Suppressor macrophage treated with lipopolysaccharide for 1 hour (primary cell): ENCODE measurements at places on chromosomes 7 and 10.

- DNase-seq = no peak
Observed at GRCh38 chr7:95297041-95297440, 27.3 kb downstream of the PON1 start.

- peak; percentile 66 for DNase-seq
Observed at GRCh38 chr10:21526860-21527597, 1.5 kb upstream of the SKIDA1 start.

DNA sequence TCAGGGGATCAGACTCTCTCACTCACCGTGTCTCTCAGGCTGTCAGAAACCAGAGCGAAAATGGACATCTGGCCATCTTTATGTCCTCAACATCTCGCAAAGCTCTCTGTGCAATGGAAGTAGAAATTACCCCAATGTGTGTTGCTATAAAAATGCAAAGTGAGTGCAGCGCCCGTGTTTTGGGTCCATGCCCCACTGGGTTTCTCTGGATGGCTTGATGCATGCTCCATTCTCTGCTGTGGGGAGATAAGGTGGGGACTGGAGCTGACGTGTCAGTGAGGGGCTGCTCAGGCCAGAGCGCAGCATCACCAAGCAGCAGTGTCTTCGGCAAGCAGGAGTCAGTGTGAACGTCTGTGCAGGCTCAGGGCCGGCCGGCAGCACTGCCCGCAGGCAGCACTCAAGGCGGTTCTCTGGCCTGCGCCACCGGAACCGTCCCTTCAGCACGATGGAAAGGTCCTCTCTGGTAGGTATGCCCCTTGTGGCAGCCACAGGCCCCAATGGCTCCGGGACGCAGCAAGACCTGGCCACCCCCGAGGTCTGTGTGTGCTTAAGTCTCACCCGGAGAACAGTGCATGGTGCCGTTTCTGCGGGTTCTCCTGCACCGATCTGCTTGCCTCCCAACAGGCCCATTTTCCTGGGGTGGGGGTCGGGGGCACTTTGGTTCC lies 30.2 kb downstream of the WDR86 start:
- DNase-seq = no peak

- DNase-seq = no peak
Observed at GRCh38 chr7:14275356-14275755, 285.9 kb upstream of the ETV1 start.

DNA sequence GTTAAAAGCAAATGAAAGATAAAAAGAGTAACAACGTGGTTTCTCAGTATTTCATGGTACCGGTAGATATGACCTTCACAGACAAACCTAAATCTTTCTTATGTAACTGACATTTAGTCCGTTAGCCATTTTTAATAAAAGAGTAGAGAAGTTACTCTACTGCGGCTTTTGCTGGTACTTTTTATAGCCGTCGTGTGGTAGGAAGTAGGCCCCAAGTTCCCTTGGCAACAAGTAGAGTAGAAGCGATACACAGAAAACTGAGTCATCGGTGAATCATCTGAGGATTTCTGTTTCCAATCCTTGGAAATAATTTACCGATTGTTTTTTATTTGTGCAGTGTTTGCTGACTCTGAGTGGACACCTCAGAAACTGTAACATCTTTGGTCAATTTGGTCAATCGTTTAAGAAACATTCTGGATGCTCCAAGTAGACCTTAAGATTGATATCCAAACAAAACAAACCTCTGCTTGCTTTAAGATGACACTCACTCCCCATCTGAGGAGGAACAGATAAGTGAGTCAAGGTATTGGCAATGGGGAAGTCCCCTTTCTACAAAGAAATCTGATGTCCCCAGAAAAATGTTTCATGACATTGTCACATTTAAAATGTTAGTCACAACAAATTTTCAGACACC lies 63.9 kb upstream of the AHR start:
- peak; percentile 97 for DNase-seq

GRCh38 chr10:49612513-49613164 lies 1.2 kb upstream of the CHAT start:
- DNase-seq = no peak

- DNase-seq = no peak
Observed at GRCh38 chr7:102214477-102215072, 72.1 kb upstream of the SH2B2 start.

- no peak for DNase-seq
Observed at GRCh38 chr10:71854031-71854430, 3.0 kb upstream of the PSAP start.

- DNase-seq = no peak
Observed at GRCh38 chr7:23863209-23863787, 153.3 kb downstream of the STK31 start.

DNA sequence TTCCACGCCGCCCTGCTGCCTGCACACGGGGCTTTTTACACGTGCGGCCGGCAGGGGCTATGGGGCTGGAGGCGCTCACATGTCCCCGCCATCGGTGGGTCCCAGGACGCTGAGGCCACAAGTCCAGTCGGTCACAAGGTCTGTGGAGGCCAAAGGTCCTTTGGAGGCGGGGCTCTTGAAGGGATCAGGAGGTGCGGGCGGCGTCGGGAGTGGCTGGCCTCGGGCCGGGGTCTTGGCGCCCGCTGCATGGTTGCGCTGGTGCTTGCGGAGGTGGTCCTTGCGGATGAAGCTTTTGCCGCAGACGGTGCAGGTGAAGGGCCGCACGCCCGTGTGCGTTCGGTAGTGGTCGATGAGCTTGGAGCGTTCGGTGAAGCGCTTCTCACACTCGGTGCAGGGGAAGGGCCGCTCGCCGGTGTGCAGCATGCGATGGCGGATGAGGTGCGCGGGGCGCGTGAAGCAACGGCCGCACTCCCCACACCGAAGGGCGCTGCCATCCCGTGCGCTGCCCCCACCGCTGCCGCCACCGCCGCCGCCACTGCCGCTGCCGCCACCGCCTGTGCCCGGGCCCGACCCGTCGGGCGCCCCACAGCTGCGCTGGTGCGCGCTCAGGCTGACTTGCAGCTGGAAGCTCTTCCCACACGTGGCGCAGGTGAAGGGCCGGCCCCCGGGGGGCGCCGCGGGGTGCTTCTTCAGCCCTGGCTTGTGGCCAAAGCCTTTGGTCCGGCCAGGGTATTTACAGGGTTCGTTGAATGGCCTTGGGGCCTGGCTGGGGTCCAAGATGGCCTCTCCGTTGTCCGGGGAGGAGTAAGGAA lies 13.7 kb upstream of the ZNF777 start:
- DNase-seq = no peak

GRCh38 chr10:132721725-132722124 lies 64.2 kb downstream of the NKX6-2 start:
- no peak for DNase-seq

- no peak for DNase-seq
Observed at GRCh38 chr7:120794106-120794729, 63.7 kb downstream of the TSPAN12 start.

- peak; percentile 25 for DNase-seq
Observed at GRCh38 chr10:55631071-55631654, 729.9 kb downstream of the ZWINT start.

- peak; percentile 19 for DNase-seq
Observed at GRCh38 chr10:60029475-60029874, 123.1 kb upstream of the CCDC6 start.

- no peak for DNase-seq
Observed at GRCh38 chr7:150564006-150564405, 3.2 kb upstream of the GIMAP4 start.

DNA sequence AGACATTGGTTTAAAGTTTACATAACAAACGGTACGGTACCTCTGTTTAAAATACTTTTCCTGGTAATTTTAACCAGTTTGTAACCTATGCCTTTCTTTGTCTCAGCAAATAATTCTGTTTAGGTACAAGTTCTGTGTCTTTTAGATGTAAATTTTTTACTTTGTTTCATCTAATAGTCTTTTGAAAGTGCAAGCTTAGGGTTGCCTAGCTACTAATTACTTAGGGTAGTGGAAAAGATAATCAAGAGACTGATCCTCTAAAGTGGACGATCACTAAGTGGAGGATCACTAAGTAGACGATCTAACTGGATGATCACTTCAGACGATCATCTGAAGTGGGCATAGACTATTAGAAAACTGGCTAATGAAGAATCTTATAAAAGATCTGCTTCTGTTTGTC lies 16.1 kb upstream of the FKBP9 start:
- DNase-seq = no peak

DNA sequence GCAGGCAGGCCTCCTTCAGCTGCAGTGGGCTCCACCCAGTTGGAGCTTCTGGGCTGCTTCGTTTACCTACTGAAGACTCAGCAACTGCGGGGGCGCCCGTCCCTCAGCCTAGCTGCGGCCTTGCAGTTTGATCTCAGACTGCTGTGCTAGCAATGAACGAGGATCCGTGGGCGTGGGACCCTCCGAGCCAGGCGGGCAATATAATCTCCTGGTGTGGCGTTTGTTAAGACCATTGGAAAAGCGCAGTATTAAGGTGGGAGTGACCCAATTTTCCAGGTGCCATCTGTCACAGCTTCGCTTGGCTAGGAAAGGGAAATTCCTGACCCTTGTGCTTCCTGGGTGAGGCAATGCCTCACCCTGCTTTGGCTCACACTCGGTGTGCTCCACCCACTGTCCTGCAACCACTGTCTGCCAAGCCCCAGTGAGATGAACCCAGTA lies 159.2 kb upstream of the FOXP2 start:
- DNase-seq = no peak

GRCh38 chr10:68562661-68563570 lies 2.8 kb downstream of the TET1 start:
- no peak for DNase-seq

GRCh38 chr10:77386838-77387237 lies 250.8 kb downstream of the KCNMA1 start:
- peak; percentile 30 for DNase-seq

DNA sequence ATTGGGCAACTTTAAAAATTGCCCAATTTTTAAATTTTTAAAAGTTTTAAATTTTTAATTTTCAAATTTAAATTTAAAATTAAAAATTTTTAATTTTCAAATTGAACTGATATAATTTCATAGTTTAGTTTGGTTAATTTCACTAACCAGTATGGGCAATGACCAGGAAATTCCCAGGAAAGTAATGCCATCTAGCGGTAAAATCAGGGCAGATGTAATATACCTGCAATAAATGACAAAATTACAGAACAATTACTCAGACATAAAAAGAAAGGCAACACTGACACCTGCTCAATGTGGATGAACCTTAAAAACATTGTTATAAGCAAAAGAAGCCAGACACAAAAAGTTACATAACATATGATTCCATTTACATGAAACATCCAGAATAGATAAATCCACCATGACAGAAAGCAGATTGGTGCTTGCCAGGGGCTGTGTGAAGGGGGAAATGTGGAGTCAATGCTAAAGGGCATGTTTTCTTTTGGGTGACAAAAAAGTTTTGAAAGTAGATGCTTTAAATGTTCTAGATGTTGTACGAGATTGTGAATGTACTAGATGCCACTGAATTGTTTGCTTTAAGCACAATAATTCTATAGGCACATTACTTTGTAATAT lies 28.6 kb upstream of the SLC16A12 start:
- DNase-seq = peak; percentile 75

GRCh38 chr7:68015122-68015977 lies 1018.7 kb downstream of the TYW1 start:
- no peak for DNase-seq
